ENCODE measurements at places on chromosomes 11 and 22.

- no peak for DNase-seq
Measured at GRCh38 chr11:23539556-23539955, 679.3 kb upstream of the CCDC179 start.

DNA sequence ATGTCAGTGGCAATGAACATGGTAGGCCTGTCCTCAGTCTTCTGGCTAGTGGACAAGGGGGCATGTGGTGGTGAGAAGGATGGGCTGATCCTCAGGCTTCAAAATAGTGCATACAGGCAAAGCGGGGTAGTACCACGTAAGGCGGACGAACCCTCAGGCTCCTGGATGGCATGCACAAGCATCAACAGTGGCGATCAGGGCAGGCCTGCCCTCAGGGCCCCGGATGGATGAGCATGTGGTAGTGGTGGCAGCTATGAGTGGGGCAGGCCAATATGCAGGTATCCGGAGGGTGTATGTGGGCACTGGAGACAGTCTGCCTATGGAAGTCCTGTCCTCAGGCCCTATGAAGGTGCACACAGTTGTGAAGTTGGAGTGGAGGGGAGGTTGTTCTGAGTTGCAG is 163.8 kb downstream of the GUCY1A2 start:
- no peak for DNase-seq

GRCh38 chr22:27063406-27063805 is 406.0 kb downstream of the MIAT start:
- DNase-seq = no peak

GRCh38 chr22:17411213-17411612 is 42.0 kb downstream of the CECR2 start:
- DNase-seq = no peak

- DNase-seq = peak; percentile 2
Measured at GRCh38 chr22:39214006-39214382, 30.8 kb downstream of the PDGFB start.

DNA sequence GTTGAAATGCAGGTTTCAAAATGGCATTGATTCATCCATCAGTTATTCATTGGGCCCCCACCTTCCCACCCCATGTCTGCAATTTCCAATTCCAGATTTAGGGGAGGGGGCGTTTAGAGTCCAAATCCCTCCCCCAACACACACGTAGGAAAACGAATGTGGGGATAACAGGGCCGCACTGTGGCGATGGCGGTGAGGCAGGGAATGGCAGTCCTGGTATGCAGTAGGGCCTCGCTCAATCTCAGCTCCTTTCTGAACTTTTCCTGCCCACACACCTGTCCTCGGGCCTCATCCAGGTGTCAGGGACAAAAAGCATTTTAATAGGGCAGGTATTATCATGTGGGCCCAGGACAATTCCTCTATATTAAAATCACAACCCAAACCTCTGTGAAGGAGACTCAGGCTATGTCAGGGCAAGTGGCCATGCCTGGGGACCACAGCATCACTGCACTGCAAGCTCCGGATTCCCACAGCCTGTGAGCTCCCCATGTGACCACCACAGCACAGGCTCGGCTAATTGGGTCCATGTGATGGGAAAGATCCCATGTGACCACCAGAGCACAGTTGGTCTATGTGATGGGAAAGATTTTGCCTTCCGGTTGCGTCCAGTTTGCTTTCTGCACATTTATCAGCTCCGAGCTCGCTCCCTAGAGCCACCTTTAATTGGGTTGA is 44.5 kb downstream of the RTL6 start:
- DNase-seq = no peak

GRCh38 chr11:46207270-46207669 is 70.2 kb upstream of the CREB3L1 start:
- no peak for DNase-seq

DNA sequence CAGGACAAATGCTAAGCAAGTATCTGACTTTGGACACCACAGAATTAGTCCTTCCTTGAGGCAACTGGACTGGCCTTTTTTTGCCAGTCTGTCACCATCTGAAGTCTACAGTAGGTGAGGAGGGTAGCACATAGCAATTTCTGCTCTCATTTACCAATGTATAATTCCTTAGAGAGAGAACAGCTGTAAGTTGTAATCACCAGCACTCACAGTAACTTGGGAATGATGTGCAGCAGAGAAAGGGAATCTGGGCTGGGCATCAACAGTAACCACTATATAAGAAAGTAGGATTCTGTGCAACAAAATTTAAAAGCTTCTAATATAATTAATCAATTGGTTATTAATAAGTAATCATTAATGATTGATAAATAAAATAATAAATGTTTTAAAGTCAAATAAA is 86.3 kb upstream of the FAT3 start:
- DNase-seq = no peak

DNA sequence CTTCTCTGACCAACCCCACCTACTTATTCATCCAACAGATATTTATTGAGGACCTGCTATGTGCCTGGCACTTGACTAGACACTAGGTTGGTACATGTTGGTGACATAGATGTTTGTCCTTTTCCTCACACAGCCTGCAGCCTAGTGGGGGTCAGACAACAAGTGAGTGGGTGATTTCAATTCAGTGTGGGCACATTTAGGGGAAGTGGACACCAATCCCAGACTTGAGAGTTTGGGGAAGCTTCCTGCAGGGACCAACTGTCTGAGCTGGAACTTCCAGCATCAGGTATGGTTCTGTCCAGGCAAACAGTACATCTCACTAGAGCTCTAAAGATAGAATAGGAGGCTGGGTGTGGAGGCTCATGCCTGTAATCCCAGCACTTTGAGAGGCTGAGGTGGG is 5.8 kb upstream of the BCL9L start:
- DNase-seq = no peak

GRCh38 chr22:23305922-23306374 is 125.6 kb downstream of the BCR start:
- no peak for DNase-seq

DNA sequence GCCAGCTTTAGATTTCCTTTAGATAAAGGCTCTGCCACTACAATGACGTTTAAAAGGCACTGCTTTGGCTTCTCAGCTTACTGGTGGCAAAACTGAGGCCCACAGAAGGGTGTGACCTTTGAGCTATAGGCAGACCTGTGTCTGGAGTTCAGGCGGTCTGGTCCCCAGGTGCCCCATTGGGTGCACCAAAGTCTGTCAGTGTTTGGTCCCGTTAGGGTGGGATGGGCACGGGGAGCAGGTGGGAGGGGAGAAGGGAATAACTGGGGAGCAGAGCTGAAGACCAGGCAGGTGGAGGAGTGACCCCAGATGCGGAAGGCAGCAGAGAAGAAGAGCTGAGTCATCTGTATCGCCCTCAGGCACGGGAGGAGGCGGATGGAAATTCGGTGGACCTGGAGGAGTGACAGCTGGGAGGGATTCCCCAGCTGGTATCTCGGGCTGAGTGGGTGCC is 45.3 kb upstream of the GCAT start:
- no peak for DNase-seq

GRCh38 chr11:69954756-69955155 is 123.4 kb upstream of the ANO1 start:
- no peak for DNase-seq

DNA sequence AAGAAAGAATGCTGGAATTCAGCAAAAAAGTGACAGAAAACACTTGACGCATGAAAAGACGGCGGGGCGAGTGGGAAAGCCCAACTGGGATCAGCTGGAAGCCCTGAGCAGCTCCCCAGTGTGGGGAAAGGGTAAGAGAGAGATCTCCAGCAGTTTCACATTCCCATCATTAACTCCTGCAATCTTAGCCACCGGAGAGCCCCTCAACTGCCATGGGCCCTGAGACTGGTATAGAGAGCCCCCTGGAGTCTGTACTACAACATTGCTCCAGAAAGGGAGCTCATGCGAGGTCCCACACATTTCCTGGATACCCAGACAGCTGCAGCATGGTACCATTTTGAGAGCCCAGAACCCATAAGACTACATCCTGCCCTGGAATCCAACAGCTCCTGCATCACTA is 31.1 kb downstream of the MRGPRX4 start:
- DNase-seq = no peak

Measured in stimulated activated CD8-positive, alpha-beta memory T cell treated with anti-CD3 and anti-CD28 coated beads, Interleukin-4, amount 100 ng/mL, for 48 hours (primary cell).